ENCODE measurements at places on chromosomes 5 and 9.

GRCh38 chr5:150734579-150735384, 24.0 kb downstream of the DCTN4 start:
- no peak for DNase-seq

DNA sequence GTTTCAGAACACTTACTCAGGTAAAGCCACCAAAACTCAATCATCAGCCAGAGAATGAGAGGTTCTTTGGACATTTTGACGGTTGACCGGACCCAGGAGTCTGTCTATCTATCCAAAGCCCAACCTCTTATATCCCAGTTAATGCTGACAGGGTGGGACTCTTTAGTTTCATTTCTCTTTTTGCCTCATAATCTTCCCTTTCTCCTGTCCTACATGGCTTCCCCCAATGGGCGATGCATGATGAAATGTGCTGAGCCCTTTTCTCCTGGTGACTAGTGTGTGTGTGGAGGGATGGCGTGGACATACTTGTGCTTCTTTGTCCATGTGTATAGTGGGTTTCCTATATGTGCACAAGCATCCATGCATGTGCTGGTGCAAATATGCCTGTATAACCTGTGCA, at the start of gene TIMD4:
TIMD4 (minus strand) TSS at position 102 of the 400 bp plus-strand sequence; CDS start at position 74, 28 bp downstream.
- no peak for DNase-seq

- DNase-seq, result no peak
Observed at GRCh38 chr5:14168793-14169262, 25.7 kb downstream of the TRIO start.

DNA sequence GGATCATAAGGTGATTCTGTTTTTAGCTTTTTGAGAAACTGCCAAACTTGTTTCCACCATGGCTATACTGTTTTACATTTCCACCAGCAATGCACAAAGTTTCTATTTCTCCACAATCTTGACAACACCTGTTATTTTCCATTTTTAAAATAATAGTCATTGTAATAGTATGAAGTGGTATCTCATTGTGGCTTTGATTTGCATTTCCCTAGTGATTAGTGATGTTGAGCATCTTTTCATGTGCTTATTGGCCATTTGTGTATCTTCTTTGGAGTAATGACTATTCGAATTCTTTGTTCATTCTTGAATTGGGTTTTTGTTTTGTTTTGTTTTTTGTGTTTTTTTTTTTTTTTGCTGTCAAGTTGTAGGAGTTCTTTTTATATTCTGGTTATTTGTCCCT, 4.9 kb downstream of the GARNL3 start:
- no peak for DNase-seq

GRCh38 chr5:151805414-151806223, 33.9 kb downstream of the G3BP1 start:
- peak; percentile 86 for DNase-seq

DNA sequence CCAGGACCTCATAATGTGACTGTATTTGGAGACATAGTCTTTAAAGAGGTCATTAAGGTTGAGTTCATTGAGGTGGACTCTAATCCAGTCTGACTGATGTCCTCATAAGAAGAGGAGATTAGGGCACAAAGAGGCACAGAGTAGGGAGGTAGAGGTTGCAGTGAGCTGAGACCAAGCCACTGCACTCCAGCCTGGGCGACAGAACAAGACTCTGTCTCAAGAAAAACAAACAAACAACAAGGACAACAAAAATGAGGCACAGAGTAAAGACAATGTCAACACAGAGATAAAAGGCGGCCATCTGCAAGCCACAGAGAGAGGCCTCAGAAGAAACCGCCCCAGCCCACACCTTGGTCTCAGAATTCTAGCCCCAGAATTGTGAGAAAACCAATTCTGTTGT, 17.0 kb upstream of the TDRD7 start:
- no peak for DNase-seq

Measured in fibroblast of upper back skin (primary cell).